ENCODE measurements at places on chromosomes 3 and 15. TPM values are rescaled to one million over a fixed set of nuclear protein-coding genes. Genes with fewer than 3 reads are reported as not detected.

SENP7 gene
- 30.5 TPM for total RNA-seq

GABRR3 gene
- total RNA-seq, result not detected

SERINC4 gene
- total RNA-seq, result 0.18 TPM

DNA sequence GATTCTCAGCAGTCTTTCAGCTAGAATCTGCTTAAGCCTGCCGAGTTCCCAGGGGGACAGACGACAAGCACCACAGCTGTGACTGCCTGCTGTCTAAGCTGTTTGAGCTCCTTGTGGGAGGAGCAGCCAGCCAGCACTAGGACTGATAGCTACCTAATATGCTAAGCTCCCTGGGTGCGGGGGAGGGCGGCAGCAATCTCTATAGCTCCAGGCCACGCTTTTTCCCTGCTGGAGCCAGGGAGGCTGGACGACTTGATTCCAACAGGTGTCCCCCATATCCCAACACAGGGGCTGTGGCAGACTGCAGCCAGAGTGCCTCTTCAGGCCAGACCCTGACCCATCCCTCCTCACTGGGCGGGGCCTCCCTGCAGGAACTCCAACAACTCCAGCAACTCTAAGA, 134.1 kb upstream of the ARPP21 start:
- DNase-seq, result no peak

DNA sequence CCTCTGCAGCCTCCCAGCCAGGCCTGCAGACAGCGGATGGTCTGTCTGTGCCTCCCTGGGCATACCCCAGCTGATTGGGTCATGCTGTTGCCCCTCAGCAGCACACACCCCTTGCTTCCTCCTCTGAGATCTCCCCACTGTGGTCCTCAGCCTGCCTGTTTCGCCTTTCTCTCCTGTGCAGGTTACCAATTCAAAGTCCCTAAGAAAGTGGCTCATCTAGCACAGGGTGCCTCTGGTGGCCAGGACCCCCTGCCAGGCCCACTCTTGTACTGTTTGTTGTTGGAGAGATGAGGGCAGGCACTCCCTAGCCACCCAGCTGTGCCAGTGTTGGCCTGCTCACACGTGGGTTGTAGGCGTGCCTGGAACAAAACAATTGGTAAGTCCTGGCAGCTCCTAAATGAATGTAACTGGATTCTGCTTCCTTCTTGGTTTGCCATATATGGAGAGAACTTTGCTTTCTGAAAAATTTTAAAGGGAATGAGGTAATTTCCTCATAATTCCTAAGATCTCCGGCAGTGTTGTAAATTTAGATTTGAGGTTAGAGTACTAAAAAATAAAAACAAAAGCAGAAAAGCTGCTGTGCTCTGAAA, 213.2 kb upstream of the IL12A start:
- no peak for DNase-seq

- DNase-seq, result no peak
These were observed 347.7 kb downstream of the ZBBX start for GRCh38 chr3:167032267-167032876.

DNA sequence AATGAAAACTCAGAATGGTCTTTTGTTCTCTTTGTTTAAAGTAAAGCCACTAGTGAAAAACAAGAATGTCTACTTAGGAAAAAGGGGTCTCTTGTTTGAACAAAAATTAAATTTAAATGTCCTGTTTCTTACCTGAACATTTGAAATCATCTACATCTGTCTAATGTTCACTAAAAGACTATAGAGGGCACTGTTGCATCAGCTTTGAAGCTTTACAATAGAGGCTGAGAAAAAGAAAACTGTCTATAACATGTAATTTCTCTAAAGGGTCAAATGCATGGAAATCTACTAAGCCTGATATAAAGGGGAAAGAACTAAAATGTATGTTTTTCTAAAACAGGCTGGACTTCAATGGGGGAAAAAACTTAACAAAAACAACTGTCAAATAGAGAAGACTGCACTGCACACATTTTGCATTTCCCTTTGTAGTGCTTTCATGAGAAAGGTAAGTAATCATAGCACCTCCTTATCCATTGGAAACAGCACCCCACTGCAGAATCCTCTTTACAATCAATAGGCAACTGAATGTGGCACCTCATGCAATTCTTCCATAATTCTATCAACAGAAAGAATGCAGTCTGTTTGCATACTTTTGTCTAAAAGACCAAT, 26.3 kb downstream of the DPH6 start:
- no peak for DNase-seq

DNA sequence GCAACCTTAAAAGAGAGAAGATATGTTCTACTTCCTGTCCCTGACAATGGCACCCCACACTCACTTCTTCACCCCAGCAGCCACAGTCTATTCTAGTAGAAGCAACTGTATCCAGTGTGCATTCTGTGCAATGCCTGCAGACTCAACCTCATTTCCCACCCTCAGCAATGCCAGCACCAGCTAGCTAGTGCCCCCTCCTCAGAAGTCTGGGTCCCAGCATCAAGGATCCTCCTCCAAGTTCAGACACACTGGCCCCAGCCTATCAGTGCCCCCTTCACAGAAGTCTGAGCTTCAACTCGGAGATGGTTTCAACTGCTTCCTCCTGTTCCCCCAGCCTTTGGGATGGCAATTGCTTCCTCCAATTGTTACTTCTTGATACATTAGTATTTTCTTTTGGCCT, 268.3 kb downstream of the MEX3B start:
- no peak for DNase-seq

GRCh38 chr15:63086947-63087346, 34.7 kb upstream of the LACTB start:
- no peak for DNase-seq

- DNase-seq, result no peak
These were observed 645.9 kb downstream of the OTOL1 start for GRCh38 chr3:162142511-162142910.

GRCh38 chr15:27894645-27895044, 204.5 kb downstream of the OCA2 start:
- no peak for DNase-seq

DNA sequence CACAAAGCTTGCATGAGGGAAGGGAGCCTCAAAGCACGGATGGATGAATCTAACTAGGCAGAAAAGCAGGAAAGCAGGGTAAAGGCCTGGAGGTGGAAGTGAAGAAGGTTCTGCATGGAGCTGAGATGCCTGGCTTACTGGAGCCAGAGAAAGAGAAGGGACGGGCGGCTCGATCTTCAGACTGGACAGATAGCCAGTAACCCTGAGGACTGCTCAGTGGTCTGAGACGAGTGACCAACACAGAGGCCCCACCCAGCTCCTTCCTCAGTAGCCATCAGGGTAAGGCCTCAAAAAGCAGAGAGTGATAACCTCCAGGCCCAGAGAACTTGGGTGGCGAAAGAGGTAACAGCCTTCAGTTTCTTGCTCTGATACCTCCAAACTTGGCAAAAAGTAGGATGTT, 6.4 kb downstream of the CLN6 start:
- DNase-seq, result no peak

Data from activated CD4-positive, alpha-beta memory T cell treated with anti-CD3 and anti-CD28 coated beads, Interleukin-2, amount 10 ng/mL, durations not matched to agents 7 days and 5 days (primary cell).